ENCODE measurements at places on chromosomes 2 and 18.
A peak's percentile ranks its signal among the peaks of the same experiment; 100 is the strongest.

DNA sequence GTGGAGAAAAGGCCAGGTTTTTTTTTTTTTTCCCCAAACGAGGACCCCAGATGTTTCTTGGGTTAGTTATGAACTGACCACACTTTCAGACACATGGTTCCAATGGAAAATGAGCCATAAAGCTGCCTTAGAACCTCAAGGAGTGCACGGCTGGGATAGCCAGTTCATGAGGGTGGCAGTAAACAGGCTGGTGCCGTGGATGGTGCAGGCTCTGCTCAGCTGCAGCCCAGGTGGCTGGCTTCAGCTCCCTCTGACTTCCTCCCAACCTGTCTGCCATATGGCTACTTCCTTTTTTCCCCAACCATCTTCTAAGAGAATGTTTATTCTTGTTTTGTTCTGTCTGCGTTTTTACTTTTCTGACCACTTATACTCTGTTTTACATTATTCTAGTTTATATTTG, 109.8 kb upstream of the LMAN1 start:
- no peak for DNase-seq

DNA sequence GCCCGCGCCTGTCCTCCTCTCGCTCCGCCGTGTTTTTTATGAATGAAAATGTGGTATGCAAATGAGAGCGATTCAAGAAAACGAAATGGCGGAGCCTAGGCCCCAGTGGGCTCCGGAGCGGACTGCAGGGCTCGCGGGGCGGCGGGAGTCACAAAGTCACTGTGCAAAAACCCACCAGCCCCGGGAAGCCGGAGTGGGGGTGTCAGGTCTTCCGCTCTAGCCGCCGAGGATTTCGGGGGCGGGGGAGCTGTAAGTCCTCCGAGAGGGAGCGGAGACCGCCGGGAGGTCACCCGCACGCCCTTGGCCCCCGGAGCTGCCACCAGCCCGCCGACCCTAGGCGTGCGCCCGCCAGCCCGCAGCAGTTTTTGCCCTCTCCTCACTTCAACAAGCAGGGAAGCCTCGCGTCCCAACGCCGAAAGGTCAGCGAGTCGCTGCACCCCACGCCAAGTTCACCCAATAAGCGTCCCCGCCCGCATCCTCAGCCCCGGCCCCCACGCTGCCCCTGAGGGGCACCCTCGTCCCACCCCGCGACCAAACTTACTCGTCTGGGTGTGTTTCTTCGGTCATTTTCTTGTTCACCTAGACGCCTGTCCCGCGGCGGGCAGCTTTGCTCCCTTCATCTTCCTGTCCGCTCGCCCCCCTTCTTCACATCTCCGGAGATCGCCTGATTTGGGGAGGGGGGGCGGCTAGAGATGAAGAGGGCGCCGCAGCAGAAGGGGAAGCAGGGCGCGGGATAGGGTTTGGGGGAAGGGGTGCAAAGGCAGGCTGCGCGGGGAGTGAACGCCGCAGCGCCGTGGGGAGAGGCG, 775 bp downstream of the SPRED2 start:
- DNase-seq, result no peak

GRCh38 chr2:10536569-10537133, 88.5 kb upstream of the ODC1 start:
- no peak for DNase-seq

- peak; percentile 84 for DNase-seq
These were observed 148.3 kb upstream of the KLHL14 start for GRCh38 chr18:32920796-32921787.

GRCh38 chr2:28209261-28209691, 183.4 kb upstream of the FOSL2 start:
- DNase-seq, result no peak

DNA sequence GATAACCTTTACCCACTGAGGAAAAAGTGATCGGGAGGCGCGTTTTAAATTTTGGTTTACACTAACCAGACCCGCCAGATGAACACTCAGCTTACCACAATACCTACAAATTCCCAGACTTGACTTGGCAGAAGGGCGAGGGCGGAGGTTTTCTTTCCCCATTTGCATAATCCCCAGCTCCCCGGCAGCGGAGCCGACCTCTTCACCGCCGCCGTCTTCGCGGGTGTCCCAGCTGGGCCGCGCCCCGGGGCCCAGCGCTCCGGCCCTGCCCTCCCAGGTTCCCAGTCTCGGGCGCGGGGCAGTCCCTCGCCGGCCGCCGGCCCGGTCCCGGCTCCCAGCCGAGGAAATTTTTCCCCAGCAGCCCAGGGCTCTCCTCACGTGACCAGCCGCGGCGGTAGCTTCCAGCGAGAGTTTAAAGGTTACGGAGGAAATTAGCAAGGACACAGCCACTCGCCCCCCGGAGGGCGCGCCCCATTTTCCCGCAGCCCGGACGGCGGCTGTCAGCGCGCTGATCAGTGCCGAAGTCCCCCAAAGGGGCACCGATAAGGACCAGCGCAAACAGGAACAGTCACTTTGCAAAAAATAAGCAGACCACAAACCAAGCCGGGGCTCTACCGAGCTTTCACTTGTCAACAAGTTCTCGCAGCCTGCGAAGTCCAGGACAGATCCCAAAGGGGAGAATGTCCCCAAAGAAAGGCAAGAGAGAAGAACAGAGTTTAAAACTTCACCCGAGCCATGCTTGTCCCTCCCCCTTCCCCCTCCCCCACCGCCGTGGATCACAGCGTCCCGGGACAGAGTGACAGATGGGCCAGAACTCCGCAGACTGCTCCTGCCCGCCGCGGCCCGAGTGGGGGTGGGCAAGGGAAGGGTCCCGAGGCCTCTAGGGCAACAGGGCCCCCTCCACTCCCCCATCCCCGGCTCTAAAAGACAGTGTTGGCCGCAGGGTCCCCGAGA, 1.3 kb upstream of the PRKCE start:
- no peak for DNase-seq

DNA sequence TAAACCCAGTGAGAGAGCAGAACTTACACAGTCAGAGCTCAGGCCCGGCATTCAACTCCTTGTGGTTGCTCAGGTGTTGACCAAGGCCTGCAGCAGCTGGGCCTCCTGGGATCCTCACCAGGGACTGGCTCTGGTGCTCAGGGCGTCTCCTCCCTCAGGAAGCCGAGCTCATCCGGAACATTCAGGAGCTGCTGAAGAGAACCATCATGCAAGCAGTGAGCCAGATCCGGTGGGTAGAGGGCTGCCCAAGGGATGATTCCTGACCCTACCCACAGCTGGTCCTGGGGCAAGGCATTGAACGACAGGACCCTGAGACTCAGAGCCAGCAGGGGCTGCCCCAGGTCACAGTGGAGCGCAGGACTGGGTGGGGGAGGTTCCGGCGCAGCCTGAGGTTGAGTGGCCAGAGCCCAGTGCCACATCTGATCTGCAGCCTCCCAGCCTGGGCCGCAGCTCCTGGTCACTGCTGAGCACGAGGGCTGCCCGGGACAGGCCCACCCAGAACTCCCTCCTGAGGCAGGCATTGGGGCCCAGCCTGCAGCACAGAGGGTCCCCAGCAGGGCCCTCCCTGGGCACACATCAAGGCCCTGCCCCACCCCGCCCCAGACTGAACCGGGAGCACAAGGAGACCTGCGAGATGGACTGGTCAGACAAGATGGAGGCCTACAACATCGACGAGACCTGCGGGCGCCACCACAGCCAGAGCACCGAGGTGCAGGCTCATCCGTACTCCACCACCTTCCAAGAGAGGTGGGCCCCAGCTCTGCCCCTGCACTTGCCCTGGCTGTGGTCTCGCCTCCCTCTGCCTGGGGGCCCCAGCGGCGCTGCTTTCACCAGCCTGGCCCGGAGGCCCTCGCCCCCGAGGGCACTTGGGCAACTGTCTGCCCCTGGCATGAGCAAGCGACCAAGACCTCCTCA, 2.4 kb downstream of the TEKT4 start:
- no peak for DNase-seq

GRCh38 chr2:154338352-154338967, 360.0 kb upstream of the KCNJ3 start:
- DNase-seq, result no peak

DNA sequence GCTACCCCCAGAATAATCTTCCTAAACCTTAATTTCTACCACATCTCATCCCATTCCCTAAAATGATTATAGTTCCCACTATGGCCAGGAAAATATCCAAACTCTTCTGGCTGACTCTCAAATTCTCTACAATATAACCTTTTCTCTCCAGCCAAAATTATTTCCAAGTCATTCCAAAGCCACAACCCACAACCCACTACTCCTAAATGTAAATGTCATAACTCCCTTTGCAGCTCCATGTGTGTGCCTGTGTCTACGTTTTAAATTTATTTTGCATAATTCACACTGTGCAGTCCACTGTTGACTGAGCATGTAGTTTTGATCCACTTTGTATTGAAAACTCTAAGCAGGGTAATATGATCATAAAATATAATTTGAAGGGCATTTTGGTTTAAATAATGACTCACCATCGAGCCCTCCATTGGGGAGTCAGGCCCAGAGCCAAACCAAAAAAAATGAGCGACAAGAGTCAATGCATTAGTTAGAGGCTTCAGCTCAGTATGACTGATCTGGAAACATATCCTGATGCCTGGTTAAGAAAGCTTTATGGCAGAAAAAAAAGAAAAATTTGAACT, 171.0 kb downstream of the AFF3 start:
- peak; percentile 53 for DNase-seq

GRCh38 chr2:223431479-223431878, 170.7 kb downstream of the SCG2 start:
- DNase-seq, result no peak

GRCh38 chr2:221529943-221530652, 42.0 kb downstream of the EPHA4 start:
- peak; percentile 80 for DNase-seq

DNA sequence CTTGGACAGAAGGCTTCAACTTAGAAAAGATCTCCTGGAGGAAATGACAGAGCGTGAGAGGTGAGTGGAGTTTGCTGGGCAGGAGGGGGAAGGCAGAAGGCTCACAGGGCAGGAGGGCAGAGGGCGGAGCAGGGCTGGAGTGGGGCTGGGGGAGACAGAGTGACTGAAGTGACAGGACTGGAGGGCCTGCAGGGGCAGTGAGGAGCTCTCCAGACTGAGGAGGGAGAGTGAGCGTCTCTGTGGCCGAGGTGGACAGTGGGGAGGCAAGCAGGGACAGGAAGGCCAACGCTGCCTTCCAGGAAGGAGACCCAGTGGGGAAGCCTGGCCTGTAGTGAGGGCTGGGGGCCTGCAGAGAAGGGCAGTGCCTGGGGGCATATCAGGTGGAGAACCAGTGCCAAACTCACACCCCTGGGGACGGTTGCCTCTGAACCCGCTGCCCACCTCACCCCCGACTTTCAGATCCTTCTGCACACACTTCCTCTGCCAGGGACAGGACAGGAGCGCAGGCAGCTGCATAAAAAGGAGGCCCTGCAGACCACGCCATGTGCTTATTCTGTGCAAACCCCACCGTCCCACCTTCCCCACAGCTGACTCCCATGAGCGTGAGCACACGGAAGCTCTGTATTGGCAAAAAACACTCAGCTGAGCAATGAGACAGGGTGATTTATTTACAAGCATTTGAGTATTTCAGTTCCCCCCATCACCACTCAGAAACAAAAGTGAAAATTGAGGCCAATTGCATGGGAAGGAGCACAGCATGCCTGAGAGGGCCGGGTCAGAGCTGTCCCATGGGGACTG, 244.3 kb downstream of the FAM210A start:
- DNase-seq, result no peak

DNA sequence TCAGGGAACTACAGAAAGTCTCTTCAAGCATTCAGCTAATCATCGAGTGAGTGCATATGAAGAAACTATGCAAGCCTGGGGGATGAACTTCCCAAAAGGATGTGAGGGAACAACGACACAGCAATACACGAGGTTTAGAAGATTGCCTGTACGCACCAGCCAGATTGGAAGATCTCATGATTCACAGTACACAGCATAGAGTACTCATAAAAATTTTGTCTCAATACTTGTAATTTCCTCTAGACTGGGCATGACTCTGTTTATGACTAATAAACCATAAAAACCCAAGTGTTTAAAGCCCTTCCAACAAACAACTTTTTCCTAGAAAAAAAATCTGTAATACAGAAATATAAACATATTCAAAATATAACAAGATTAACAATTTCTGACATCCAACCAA, 279.7 kb downstream of the KCNJ3 start:
- no peak for DNase-seq

DNA sequence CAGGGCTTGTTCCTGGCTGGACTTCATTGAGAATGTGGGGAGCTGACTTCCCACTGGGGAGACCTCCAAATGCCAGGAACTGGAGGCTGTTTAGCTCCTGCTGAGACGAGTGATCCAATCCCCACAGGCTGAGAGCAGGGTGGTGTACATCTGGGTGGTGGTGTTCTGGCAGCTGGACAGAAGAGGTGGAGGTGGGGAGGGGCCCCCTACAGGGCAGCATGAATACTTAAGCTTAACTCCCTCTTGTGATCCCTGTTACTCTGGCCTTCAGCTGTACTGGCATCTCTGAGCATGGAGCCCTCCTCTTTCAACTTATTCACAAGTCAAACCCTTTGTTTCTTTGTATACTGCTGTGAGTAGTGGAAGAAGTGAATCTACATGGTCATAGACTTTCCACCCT, 167.8 kb upstream of the LYPD1 start:
- no peak for DNase-seq

- peak; percentile 8 for DNase-seq
These were observed 22.8 kb downstream of the TTLL4 start for GRCh38 chr2:218733171-218734021.

- no peak for DNase-seq
These were observed 2.4 kb upstream of the CHRNG start for GRCh38 chr2:232537079-232537478.

DNA sequence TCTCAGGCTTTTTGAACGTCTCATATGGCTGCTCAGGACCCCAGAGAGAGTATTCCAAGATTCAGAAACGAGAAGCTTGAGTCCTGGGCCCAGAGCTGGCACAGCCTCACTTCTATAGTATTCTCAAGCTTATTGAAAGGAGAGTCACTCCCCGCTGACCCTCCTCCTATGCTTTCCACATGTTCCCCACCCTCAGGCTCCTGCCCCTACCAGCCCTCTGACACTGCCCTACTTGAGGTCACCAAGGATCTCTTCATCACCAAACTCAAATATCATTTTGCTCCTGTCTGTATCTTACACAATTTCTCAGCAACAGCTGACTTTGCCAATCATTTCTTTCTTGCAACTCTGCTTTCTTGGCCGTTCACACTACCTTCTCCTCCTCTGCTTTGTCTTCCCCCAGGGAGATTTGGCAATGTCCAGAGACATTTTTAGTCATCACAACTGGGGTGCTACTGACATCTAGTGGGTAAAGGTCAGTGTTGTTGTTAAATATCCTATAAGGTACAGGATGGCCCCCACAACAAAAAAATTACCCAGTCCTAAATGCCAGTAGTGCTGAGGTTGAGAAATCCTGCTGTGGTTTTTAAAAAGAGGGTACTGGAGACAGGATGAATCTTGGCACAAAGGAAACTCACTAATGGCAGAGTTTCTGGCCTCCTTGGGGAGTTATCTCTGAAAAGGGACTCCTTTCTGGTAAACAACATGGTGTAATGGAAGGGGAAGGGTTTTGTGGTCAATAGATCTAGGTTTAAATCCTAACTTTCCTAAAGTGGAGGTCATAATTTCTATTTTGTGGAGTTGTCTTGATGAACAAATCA, 26.9 kb upstream of the INSIG2 start:
- DNase-seq, result peak; percentile 72

- DNase-seq, result no peak
These were observed 41.0 kb upstream of the EPC2 start for GRCh38 chr2:148603562-148603920.
